Activated CD4-positive, alpha-beta T cell treated with anti-CD3 and anti-CD28 coated beads, Interleukin-2, amount 50 U/mL, for 48 hours (primary cell): ENCODE measurements at places on chromosomes 3 and 15.
A peak's percentile ranks its signal among the peaks of the same experiment; 100 is the strongest.

DNA sequence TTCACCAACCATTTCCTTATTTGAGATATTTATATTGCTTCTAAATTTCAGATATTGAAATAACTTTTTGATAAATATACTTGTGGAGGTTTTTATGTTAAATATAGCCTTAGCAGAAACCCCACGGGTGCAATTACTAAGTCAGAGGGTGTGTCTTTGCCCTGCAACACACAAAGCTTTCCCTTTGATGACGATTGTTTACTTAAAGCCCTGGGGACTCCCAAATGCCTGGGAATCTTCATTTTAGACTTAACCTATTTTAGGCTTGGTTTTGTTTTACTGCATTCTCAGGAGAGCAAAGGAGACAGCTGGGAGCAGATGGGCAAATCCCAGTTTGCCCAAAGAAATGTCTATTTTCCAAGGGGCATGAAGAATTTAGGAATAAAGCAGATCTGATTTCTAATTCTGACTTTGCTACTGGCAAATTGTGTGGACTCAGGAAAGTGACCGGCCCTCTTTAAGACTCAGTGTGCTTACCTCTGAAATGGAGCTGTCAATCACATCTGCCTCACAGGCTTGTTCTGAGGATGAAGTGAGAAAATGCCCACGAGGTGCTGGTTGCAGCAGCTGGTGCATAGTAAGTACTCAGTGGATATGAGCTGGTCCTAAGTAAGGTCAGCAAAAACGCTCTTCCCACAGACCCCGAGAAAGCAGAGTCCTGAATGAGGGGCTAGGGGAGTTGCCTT, 49.3 kb upstream of the CA12 start:
- DNase-seq, result no peak

- DNase-seq, result no peak
Observed at GRCh38 chr3:32989171-32989570, 37.7 kb downstream of the CCR4 start.

DNA sequence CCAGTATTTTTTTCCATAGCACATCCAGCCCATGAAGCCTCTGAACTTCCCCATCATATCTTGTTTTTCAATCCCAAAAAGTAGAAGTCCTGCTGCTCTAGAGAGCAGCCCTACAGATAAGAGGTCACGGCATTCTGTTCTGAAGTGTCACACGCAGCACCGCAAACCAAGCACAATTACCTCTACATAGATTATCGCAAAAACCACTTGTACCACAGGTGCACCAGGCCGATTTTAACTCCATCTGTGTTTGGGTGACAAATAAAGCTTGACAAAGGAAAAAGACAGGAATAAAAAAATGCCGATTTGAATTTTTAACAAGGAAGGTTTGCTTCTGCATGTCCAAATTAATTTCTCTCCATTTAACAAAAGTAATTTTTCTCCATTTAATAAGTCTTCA, 113.7 kb downstream of the MYO5A start:
- DNase-seq, result no peak

GRCh38 chr15:63035253-63035652, 7.3 kb upstream of the TPM1 start:
- no peak for DNase-seq

DNA sequence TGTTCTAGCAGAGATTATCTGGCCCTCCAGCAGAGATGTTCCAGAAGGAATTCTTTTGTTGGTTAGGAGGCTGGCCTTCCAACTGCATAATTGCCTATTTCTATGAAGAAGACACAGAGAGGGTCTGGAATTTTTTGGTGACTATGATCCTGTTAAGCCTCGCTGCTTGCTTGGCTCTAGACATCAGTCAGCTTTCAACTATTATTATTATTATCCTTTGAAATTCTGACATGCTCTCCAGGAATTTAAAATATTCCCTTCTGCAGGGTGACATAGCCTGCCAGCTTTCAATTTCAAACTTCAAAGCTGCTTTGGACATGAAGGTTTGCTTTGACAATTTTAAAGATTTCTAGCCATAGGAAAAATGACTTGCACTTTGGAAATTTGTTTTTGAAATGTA, 26.3 kb upstream of the ZNF148 start:
- no peak for DNase-seq

DNA sequence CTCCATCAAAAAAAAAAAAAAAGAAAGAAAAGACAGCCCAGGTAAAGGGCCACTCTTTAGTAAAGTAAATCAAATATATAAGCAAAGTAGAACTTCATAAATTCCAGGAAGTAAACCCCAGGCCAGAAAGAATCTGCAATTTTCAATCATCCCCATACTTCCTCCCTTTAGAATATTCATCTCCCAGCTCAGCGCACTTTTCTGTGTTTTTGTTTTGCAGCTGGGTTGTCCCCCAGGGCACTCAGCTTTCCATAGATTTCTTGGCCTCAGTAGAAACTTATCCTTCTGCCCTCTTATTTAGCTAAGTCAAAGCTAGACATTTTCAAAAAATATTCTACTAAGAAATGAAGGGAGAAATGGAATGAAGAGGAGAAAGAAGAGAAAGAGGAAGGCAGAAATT, 24.0 kb upstream of the SPRED1 start:
- DNase-seq, result no peak

- DNase-seq, result peak; percentile 77
Observed at GRCh38 chr15:69576035-69576526, 123.5 kb downstream of the RPLP1 start.

GRCh38 chr3:122265957-122266356, 59.1 kb upstream of the CSTA start:
- no peak for DNase-seq

- DNase-seq, result no peak
Observed at GRCh38 chr3:44048949-44049348, 192.7 kb upstream of the TOPAZ1 start.

DNA sequence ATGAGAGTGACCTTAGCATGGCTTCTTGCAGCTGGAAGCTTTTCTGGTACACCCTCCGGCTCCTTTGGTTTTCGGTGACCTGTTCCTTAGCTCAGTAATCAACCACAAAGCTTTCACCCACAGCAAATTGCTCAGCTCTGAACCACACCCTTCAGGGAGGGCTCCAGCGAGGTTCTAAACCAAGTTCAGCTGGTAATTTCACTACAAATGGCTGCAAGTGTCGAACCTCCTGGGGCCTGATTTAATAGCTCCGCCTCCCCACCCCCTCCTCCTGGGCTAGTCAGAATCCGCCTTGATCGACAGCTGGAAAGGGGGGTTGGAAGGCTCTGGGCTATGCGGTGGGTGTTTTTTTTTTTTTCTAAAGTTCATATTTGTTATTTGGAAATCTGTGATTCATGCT, 150.9 kb upstream of the MCTP2 start:
- no peak for DNase-seq

DNA sequence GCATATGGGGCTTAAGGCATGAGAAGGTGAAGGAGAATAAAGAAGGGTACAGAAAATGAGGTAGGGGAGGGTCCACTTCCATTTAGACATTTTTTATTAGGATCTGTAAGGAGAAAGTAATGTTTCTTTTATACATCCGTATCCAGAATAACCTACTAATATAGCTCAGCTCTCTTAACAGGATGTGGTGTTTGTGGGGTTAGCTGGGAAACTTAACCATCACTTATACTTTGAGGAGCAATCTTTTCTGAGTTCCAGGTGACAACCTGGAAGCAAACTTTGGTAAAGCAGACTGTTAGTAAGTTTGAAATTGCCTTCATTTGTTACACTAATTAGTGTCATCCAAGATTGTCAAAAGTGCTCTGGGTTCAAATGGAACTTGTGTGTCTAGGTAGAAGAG, 36.6 kb downstream of the BUB1B start:
- DNase-seq, result no peak

GRCh38 chr15:33149919-33150318, 44.6 kb downstream of the FMN1 start:
- DNase-seq, result no peak

- DNase-seq, result no peak
Observed at GRCh38 chr15:66050264-66050663, 181.0 kb downstream of the RAB11A start.
